ENCODE measurements at places on chromosomes 6 and 20.
A peak's percentile ranks its signal among the peaks of the same experiment; 100 is the strongest.

DNA sequence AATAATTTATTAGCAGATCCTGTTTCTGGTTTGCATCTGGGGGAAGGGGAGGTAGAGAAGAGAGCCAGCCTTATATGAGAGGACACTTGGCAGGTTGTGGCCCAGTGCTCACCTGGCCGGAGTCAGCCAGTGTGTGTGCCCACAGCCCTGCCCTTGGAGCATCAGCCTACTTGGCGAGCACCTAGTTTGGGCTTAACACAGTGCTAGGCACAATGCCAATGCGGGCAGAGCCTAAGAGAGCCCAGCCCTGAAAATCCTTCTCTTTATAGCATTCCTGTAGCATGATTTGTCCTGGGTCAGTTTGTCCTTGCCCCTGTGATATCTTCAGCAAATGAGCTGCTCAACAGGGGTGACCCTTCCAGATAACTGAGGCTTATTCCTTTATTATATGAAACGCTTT is 73.0 kb downstream of the SLX4IP start:
- no peak for DNase-seq

- no peak for DNase-seq
Observed at GRCh38 chr6:149438855-149439254, 38.8 kb downstream of the SUMO4 start.

DNA sequence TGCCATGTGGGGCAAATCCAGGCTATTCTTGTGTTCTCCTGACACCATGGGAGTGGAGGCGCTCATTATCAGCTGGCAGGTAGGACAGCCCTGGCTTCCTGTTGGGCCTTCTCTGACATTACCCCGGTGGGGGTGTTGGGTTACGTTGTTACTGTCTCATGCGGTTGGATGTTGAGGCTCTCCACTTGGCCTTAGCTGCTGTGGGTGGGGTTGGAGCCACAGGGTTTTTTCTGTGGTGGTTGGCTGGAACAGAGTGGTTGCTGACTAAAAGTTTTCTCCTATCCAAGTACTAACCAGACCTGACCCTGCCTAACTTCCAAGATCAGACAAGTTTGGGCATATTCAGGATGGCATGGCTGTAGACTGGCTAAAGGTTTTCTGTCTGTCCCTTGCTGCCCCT is 20.2 kb downstream of the RIPK1 start:
- DNase-seq = no peak

GRCh38 chr6:158758941-158759479 is 60.2 kb downstream of the EZR start:
- peak; percentile 94 for DNase-seq

GRCh38 chr6:138569970-138570724 is 70.9 kb upstream of the NHSL1 start:
- DNase-seq = no peak

DNA sequence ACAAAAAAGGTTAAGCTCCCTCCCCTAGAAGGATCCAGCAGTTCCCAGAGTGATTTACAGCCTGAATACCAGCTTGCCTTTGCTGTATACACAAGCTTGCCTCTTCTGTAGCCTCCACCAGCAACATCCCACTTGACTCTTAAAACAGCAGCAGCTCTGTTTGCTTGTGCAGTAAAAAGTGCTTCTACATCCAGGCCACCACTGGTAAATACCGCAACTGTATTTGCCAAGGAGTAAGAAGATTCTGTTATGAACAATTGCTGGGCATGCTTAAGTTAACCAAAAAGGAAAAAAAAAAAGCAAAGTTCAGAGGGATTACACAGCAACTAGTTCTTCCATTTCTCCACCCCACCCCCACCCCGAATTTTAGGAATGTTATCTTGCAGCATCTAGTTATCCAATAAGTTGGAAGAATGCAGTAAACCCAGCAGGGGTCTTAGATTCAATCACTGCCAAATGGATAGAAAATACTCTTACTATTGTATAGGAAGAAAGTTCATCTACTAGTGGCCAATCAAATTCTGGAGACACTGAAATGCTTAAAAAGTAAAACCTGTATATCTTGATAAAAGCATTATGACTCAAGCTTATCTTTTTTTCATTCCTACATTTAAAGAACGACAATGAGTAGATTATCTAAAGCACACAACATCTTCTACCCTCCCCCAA is 4.8 kb downstream of the SALL4 start:
- DNase-seq = no peak

DNA sequence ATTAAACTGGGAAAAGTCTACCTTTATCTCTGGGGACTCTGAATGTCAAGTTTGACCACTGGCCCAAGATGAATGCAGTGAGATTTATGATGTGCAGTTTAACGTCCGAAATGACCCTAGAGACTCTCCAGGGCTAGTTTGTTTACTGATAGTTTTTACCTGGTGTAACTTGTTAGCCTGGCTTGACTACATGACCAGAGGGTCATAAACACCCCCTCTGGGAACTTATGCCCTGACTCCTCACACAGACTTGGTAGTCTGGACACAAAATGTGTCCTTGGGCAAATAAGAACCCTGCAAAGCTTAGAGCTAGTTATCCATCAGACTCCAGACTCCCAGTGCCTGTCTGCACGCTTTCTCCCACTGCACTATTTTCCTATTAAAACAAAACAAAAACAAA is 606.5 kb downstream of the HACE1 start:
- no peak for DNase-seq

GRCh38 chr20:4412216-4412615 is 309.5 kb upstream of the PRND start:
- DNase-seq = no peak

DNA sequence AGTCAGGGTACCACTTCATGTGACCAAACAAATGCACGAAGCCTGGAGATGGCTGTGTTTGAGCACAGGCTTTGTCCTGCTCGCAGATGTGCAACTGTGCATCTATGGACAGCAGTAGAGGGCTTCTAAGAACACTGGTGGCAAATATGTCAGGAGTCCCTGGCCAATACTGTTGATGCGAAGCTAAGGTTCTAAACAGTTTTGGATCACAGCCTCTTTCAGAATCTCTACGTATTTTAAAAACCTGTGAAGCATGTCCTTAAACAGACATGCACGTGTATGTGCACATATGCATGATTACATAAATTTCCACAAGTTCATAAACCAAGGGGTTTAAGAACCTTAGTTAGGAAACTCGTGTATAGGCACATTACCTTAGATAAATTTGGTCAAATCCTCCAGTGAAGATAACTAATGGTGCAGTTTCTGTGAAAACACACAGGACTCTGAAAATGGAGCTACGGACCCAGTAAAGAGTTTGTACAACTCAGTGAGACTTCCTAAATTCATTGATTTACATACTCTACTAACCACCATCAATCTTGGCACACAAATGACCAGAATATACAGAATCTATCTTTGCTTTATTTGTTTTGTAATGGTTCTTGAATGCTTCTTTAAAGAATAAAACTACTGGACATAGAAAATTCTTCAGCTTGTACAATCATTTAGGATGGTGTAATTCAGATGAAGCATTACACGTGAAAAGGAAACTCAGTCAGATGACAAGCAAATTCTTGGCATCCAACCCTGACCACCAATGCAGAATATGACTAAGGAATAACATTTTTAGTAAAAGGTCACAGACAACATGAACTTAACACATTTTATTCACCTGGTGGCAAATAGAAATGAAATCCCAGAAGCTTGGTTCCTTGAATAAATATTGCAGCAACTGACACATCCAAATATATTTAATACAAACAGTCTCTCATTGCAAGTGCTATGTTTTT is 27.4 kb downstream of the KCNQ5 start:
- DNase-seq = no peak

DNA sequence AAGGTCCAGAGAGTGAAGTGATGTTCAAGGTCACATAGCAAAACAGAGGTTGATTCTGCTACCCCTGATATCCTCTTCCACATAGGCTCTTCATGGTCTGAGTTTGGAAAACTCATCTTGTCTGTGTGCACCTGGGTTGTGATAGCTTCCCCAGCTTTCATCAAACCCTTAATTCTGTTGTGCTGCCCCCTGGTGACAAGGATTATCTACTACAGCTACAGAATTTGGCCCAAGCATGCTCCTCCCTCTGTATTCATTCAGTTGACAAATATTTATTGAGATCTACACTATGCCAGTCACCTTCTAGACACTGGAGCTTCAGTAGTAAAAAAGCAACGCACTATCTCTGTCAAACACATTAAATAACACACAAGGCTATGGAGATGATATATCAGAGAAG is 50.4 kb downstream of the SMPDL3A start:
- peak; percentile 60 for DNase-seq

- DNase-seq = no peak
Observed at GRCh38 chr6:113654396-113654795, 202.7 kb upstream of the MARCKS start.

DNA sequence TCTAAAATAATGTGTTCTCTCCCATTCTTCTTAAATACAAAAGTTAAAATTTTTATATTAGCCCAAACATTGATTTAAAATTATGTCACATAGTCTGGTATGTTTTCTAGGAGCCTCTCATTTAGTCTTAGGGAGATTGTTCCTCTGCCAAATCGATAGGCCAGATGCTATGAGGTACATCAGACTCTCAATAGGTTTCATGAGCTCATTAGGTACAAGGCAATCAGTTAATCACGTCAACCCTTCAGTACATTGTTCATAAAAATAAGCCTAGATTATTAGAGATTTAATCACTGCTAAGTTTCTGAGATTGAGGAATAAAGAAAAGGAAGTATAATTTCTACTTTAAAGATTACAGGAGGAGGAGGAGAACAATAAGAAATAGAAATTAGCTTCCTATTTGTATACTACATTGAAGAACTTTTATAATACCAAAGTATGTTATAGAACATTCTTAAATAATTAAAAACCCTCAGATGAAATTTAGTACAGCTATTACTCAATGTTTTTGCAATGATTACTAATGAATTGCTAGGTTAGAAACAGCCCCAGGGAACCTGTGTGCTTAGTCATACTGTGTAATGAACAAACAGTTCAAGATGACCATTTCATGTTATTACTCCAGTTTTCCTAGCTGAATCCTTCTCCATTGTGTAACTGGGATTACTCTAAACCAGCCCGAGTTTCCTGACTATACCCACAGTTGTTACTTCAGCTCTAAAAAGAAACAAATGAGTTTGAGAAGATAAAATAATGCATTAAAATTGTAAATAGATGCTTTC is 117.0 kb downstream of the BMP5 start:
- no peak for DNase-seq

- no peak for DNase-seq
Observed at GRCh38 chr20:18669241-18670019, 81.6 kb downstream of the DTD1 start.

DNA sequence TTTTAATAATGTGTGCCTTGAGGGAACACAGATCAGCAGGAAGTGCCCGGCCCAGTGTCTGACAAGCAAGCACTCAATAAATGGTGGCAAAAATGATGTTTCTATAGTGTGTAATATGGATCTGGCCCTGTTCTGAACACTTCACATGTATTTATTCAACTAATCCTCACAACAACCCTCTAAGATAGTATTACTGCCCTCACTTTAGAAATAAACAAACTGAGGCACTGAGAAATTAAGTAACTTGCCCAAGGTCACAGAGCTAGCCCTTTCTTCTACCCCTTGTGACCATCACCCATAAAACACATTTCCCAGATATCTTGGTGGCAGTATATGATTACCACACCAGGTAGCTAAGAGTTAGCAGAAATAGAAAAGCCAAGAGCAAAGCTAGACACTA is 12.8 kb upstream of the MTFR2 start:
- no peak for DNase-seq

- no peak for DNase-seq
Observed at GRCh38 chr6:63538550-63538949, 33.7 kb upstream of the LOC128125822 start.

- no peak for DNase-seq
Observed at GRCh38 chr6:95545226-95545625, 32.1 kb upstream of the MANEA start.

DNA sequence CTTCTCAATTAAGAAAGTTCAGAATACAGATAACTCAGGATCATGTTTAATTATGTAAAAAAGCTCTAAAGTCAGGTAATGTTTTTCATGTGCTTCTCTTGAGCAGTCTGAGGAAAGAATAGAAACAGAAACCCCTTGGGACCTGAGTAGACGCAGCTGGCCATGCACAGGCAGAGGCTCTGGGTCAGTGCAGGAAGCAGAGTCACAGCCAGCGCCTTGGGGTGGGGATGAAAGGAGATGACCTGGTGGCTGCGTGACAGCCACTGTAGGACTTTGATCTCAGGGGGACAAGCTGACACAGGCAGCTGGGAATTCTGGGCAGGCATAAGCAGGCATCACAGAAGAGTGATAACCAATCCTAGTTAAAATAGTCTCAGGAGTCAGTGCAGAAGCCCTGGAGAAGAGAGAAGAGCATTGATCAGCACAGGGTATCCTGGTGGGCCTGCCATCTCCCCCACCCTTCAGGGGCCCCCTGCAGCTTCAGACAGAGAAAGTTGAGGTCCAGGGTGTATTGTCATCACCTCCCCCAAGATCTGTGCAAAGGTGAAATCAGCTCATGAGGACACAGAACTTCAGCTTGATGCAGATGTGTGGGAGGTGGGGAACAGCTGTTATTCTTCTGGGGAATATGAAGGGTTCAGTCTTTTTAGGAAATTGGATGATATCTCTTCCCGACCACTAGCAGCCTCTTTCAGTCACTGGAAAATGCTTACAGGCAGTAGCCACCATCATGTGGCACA is 6.4 kb downstream of the HLA-DQB1 start:
- no peak for DNase-seq

DNA sequence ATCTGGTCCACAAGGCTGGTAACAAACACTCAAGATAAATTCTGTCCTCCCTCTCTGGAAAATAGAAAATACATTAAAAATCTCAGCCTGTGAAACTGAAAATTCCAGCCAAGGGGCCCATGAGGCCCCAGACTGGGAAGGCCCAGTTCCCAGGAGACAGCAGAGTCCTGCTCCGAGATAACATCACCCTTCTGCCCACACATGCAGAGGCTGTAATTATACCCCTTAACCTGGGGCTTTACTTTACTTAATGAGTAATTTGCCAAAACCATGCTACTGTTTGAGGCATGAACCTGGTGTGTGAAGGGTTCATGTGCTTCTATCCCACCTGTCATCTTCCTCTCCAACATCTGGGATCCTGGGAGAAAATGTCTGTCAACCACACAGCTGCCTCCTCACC is 398.9 kb upstream of the SULF2 start:
- DNase-seq = peak; percentile 41

DNA sequence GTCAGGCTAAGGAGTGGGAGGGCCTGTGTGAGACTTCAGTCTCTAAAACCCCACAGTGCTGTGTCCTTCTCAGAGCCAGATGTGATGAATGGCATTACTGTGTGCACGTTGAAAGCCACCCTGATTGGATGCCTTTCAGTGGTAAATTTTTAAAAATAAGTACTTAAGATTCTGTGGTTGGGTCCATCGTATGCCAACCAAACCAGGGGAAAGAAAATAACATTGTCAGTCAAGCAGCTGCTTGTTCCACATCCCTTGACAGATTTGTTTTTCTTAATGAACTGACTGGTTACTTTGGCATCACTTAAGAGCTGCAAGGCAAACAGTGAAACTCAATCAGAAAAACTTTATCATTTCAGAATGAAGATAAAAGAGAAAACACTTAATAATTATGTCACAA is 334.0 kb upstream of the NT5E start:
- DNase-seq = no peak

- DNase-seq = no peak
Observed at GRCh38 chr6:33779895-33780294, 9.0 kb downstream of the LEMD2 start.
